ENCODE measurements at places on chromosomes 6 and 20. TPM values are rescaled to one million over a fixed set of nuclear protein-coding genes. Genes with fewer than 3 reads are reported as not detected.
A peak's percentile ranks its signal among the peaks of the same experiment; 100 is the strongest.

DNA sequence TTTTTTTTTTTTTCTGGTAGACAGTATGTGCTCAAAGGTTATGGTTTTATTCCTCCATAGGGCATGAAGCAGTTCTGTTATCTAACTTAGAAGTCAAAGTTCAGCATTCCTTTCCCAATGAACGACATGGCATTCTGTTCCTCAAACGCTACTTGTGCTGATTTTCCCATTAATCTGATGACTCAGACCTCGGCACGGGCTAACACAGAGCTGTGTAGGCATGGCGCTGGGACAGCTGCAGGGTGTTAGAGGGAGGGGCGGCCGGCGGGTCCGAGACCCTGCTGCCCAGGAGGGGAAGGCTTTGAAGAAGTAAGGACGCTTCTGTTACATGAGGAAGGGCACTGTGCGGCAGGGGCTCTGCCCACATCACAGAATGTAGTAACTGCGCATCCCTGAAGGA, 93.6 kb upstream of the AGPAT4 start:
- no peak overlapping the region for H3K4me3 ChIP-seq
- DNase-seq: no peak
- H3K27me3 ChIP-seq: no peaks in the 10 kb centered on the region

DNA sequence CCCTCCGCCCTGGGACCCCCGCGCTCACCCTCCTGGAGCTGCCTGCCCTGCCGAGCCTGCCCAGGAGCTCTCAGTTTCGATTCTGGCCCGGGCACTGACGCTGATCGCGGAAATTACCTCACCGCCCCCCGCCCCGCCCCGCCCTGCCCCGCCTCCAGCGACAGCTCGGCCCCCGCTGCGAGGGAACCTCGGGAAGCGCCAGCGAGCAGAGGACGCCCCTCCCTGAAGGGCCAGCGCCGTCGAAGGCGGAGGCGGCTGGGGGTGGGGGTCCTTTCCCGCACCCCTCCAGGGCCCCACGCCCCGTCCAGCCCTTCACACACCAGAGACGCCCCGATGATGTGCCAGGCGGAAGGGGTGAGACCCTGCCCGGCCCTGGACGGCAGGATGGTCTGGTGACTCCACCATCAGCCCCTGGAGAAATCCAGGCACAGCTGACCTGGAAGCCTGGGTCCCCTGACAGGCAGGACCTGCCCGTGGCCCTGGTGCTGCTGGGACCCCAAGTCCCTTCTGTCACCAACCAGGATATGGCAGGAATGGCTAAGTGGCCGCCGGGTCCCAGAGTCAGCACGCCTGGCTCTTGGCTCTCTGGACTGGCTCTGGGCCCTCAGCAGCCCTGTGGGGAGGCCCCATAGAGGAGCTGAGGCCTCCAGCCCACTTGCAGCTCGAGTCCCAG, at the start of gene HELZ2:
Gene HELZ2 (minus strand): TSS at position 84 of the 673 bp plus-strand sequence. CDS start 1,854 bp downstream, outside the sequence.
- peaks cover 13% of the 10 kb centered on the region for H3K36me3 ChIP-seq
- peak within 1 kb of the TSS; percentile 86 for H3K27ac ChIP-seq
- peak within 1 kb of the TSS; percentile 86 for H3K4me3 ChIP-seq
- H3K4me1 ChIP-seq: peaks cover 21% of the 10 kb centered on the region
- peak; percentile 82 for DNase-seq

DNA sequence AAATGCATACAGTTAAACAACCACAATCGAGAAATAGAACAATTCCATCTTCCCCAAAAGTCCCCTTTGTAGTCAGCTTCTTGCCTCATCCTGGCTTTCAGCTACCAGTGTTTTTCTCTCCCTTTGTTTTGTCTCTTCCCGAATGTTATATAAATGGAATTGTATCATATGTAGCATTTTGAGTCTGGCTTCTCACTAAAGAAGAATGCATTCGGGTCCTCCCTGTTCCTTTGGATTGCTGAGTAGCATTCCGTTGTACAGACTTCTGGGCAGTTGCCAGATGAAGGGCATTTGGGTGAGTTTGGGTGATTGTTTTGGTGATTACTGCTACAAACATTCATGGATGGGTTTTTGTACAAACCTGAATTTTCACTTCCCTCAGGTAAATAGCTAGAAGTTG, 27.8 kb downstream of the PRPH2 start:
- DNase-seq: no peak
- no peaks in the 10 kb centered on the region for H3K27me3 ChIP-seq
- no peak overlapping the region for H3K4me3 ChIP-seq
- no peak overlapping the region for H3K27ac ChIP-seq

GRCh38 chr6:30855429-30856075, 28.8 kb upstream of the DDR1 start:
- H3K27me3 ChIP-seq: no peaks in the 10 kb centered on the region
- no peak overlapping the region for H3K4me3 ChIP-seq
- H3K27ac ChIP-seq: no peak overlapping the region
- no peaks in the 10 kb centered on the region for H3K36me3 ChIP-seq
- no peaks in the 10 kb centered on the region for H3K4me1 ChIP-seq
- DNase-seq: no peak

DNA sequence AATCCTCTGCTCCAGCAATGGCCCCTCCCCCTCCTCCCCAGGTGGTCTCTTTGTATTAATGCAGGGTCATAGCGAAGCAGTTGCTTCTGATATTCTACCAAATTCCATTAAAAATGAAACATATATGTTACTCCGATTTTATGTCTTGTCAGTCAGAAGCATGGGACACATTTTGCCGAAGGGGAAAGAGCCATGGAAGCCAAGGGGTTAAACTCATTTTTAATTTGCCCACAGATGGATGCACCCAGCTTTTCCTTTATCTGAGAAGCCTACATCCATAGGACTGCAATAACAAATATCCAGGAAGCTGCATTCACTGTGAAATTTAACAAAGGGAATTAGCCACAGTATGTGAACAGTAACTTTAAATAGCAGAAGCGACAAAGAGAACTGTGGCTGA, 688.2 kb downstream of the QKI start:
- no peak overlapping the region for H3K27ac ChIP-seq
- no peak overlapping the region for H3K4me3 ChIP-seq
- H3K27me3 ChIP-seq: no peaks in the 10 kb centered on the region

DNA sequence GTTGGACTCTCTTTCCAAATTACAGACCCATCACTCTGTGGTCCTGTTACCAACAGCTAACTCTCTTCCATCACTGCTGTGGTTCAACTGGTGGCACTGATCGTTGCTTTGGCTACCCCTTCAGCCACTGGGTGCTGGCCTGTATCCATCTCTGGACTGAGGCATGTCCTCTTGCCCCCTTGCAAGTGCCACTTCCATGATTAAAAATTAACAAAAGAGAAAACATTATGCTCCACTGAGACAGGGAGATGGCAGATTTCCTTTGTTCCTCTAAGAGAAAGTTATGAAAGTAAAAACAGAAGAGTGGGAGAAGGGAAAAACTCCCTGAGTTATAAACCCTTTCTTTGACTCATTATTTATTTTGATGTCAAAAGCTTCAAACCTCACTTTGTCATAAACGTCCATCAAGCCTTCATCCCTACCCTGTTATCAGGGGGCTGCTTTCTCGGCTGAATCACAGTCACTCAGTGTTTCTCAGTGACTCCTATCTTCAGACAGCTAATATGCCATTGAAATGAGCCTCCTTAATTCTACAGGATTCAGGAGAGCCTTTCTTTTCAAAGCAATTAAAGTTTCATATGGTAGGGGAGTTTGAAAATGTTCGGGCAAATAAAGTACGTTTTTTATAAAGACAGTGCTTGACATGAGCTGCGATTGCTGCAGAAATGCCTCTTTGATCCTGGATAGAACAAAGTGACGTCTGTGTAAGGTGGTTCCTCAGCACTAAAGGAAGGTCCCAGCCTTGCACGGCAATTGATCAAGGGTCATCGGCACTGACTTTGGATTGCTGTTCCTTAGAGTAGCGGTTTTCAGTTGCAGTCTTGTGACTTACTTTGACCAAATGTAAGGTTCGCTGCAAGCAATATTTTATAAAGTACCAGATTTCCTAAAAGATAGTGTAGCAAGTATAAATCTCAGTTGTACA, 49.9 kb upstream of the PBOV1 start:
- DNase-seq: no peak
- H3K27me3 ChIP-seq: peaks cover 6% of the 10 kb centered on the region
- H3K4me3 ChIP-seq: no peak overlapping the region

DNA sequence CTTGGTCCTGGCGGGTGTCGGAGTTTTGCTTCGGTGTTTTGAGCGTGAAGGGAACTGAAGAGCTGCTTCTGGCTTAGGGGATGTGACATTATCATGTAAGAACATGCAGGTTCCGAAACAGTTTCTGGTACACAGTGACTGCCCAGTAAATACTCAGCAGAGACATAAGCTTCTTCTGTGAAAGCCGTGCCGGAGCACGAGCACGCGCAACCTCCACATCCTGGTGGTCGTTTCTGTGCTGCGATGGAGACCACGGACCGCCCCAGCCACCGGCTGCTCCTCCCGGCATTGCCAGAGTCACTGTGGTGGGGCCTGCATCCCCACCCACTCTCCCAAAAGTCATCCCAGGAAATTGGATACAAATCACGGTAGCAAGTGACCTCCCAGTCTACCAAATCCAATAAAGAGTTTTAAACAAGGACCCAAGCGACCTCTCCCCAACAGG, 18.7 kb downstream of the KIF25 start:
- no peaks in the 10 kb centered on the region for H3K36me3 ChIP-seq
- H3K27me3 ChIP-seq: no peaks in the 10 kb centered on the region
- no peak overlapping the region for H3K27ac ChIP-seq
- DNase-seq: no peak
- H3K4me3 ChIP-seq: no peak overlapping the region

DNA sequence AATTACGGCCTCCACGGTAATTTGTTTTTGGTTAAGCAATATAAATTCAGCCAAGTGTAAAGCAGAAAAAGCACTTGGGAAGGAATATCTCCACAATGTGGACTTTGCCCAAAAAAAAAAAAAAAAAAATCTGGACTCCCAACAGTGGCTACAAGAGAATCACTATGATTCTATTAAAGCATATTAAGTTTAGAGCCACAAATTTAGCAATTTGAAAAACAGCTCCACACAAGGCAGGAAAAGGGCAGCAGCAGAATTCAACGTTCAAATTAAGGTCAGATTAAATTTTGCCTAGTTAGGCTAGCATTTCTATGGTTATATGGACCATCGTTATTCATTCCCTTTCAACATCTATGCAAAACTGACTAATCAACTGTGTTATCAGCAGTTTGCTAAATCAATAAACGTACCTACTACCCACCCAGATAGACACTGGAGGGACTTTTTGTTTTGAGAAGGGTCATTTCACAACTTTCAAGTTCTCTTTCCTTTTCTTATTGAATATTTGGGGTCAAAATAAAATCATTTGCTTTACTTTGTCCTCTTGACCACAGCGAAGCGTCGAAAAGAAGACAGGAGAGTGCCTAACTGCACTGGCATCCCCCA, 1.0 kb downstream of the MCM9 start:
- H3K4me1 ChIP-seq: peaks cover 18% of the 10 kb centered on the region
- peak overlapping the region; percentile 97 for H3K4me3 ChIP-seq
- H3K36me3 ChIP-seq: peaks cover 14% of the 10 kb centered on the region
- no peak overlapping the region for H3K27ac ChIP-seq
- H3K27me3 ChIP-seq: no peaks in the 10 kb centered on the region

GRCh38 chr20:52622081-52622480, 350.1 kb upstream of the TSHZ2 start:
- H3K4me3 ChIP-seq: no peak overlapping the region
- DNase-seq: no peak
- H3K27me3 ChIP-seq: no peaks in the 10 kb centered on the region
- H3K27ac ChIP-seq: no peak overlapping the region

DNA sequence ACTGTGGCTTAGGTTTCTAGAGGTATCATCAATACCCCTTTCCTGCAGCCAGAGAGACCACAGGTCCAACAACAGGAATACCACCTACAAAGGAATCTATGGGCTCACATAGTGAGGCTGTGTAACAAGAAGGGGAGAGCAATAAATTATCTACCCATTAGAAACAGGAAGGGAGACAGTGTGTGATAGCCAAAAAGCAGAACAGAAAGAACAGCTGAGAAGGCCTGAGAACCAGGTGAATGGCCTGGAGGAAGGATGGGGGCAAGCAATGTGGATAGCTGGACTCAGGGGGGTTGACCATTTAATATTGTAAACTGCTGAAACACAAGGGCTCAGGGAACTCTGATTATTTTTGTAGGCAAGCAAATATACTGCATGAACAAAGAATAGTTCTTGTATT, 628.2 kb downstream of the COL12A1 start:
- H3K4me3 ChIP-seq: no peak overlapping the region
- no peak for DNase-seq
- H3K27me3 ChIP-seq: no peaks in the 10 kb centered on the region
- H3K27ac ChIP-seq: no peak overlapping the region
- H3K36me3 ChIP-seq: no peaks in the 10 kb centered on the region

DNA sequence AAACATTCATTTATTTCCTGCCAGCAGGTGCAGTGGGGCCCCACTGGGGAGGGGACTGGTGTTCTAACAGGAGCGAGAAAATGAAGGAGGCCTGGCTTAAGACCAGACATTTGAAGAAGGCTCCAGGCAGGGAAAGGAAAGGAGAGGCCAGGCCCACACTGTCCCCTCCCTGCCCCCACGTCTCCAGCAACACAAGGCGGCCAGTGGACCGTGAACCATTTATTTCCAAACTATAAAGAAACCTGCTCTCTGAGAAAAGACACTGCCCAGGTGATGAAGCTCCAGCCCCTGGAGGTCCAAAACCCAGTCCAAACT, 41.4 kb upstream of the CDH22 start:
- no peak overlapping the region for H3K4me3 ChIP-seq
- no peak for DNase-seq
- peaks cover 32% of the 10 kb centered on the region for H3K36me3 ChIP-seq
- H3K4me1 ChIP-seq: peaks cover 9% of the 10 kb centered on the region
- no peaks in the 10 kb centered on the region for H3K27me3 ChIP-seq

DNA sequence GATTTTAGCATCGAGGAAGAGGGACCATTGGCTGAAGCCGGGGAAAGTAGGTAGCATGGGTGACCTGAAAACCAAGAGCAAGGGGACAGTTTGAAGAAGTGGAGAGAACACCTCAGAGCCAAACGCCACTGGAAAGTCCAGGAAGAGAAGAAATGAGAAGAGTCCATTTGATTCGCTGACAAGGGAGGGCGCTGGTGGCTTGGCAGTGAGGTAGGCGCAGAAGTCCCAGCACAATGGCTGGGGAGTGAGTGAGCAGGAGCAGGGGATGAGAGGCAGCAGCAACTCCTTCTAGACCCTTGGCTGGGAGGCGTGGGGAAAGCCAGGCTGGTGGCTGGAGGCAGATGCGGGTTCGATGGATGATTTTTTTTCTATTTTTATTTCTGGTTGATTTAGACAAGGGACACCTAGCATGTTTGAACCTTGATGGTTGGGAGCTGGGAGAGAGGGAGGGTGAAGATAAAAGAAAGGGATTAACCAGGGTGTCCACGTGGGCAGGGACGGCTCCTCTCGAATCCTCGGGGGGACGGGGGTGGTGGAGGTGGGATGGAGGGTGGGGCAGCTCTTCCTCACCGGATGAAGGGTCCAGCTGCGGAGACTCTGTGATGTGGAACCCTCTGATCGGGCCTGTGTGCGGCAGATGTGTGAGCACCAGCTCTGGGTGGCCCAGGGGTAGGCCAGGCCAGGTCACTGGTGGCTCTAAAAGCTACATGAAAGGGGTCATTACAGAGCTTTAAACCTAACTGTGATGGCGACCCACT, 164.2 kb downstream of the NFATC2 start:
- no peaks in the 10 kb centered on the region for H3K27me3 ChIP-seq
- H3K27ac ChIP-seq: no peak overlapping the region
- DNase-seq: no peak
- H3K36me3 ChIP-seq: no peaks in the 10 kb centered on the region
- peaks cover 20% of the 10 kb centered on the region for H3K4me1 ChIP-seq

Gene ATP6V1G2
- 4.4 TPM for total RNA-seq

Gene TPD52L1
- total RNA-seq: not detected

Gene ZNF311
- 0.17 TPM for total RNA-seq

Gene CGA
- total RNA-seq: not detected

Gene ZFP57
- total RNA-seq: 5.0 TPM

Gene ZNF391
- total RNA-seq: 4.4 TPM

Gene SPEF1
- not detected for total RNA-seq

Gene BMP2
- not detected for total RNA-seq

Gene METTL24
- not detected for total RNA-seq

Gene OLIG3
- total RNA-seq: not detected
